ENCODE measurements at places on chromosomes 16 and 17. TPM values are rescaled to one million over a fixed set of nuclear protein-coding genes. Genes with fewer than 3 reads are reported as not detected.

GRCh38 chr16:17171250-17172143 is 299.3 kb downstream of the XYLT1 start:
- no peaks in the 10 kb centered on the region for H3K27me3 ChIP-seq
- H3K27ac ChIP-seq: no peak overlapping the region
- peaks cover 38% of the 10 kb centered on the region for H3K36me3 ChIP-seq

DNA sequence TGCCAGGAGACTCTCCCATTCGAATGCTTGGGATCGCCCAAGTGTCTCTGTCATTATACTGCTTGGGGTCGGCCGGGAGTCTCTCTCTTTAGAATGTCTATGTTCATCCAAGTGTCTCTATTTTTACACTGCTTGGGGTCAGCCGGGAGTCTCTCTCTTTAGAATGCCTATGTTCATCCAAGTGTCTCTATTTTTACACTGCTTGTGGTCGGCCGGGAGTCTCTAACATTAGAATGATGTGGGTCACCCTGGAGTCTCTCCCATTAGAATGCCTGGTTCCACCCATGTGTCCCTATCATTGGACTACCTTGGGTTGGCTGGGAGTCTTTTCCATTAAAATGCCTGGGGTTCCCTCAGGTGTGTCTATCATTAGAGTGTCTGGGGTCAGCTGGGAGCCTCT is 2230.4 kb downstream of the TP53TG3F start:
- no peaks in the 10 kb centered on the region for H3K4me1 ChIP-seq
- no peaks in the 10 kb centered on the region for H3K27me3 ChIP-seq
- DNase-seq: no peak

DNA sequence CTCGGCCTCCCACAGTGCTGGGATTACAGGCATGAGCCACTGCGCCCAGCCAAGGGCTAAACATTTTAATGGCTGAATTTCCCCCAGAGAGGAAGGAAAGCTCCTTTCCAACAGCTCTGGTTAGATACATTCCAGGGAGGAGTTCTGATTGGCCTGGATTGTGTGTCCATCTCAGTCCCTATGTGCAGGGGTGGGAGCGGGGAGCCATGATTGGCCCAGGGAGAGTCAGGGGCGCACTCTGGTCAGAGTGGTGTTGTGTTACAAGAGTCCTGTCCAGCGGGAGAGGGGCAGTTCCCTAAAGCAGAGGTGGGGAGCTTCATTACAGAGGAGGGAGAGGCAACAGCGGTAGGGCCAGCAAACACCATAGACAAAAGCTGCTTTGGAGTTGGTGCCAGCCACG is 75.0 kb downstream of the RAP1GAP2 start:
- H3K27ac ChIP-seq: no peak overlapping the region
- DNase-seq: no peak

DNA sequence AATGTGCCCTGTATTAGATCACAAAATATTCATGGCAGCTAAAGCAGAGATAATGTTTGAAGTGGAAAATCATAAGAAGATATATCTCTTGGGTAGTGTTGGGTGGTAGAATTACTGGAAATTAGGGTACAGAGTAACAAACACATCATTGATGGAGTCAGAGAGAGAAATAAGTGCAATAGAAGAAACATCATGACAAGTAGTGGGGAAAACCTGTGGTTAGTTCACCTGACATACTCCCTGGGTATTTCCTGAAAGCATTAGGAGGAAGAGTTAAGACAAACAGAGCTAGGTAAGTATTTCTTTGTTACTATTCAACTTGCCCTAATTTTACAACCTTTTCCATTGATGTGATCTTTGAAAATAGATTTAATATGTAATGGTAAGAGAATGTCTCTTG is 691.9 kb upstream of the SOX9 start:
- no peak for DNase-seq
- no peaks in the 10 kb centered on the region for H3K4me1 ChIP-seq
- no peaks in the 10 kb centered on the region for H3K27me3 ChIP-seq
- no peaks in the 10 kb centered on the region for H3K36me3 ChIP-seq

DNA sequence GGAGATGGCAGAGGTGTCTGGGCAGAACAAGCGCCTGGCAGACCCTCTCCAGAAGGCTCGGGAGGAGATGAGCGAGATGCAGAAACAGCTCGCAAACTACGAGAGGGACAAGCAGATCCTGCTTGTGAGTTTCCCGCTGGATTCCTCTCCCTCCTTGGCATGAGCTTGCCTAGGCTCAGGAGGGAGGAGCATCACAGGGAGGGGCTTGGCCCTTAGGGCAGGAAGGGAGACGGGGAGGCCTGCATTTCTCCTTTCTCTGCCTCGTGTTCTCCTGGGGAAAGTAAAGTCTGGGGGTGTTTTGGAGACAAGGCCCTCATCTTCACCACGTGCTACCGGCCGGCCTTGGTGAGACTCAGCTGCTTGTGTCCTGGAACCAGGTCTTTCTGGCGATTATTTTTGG is 18.0 kb upstream of the DBNDD1 start:
- no peaks in the 10 kb centered on the region for H3K36me3 ChIP-seq
- no peak overlapping the region for H3K27ac ChIP-seq
- H3K27me3 ChIP-seq: no peaks in the 10 kb centered on the region
- no peaks in the 10 kb centered on the region for H3K4me1 ChIP-seq

DNA sequence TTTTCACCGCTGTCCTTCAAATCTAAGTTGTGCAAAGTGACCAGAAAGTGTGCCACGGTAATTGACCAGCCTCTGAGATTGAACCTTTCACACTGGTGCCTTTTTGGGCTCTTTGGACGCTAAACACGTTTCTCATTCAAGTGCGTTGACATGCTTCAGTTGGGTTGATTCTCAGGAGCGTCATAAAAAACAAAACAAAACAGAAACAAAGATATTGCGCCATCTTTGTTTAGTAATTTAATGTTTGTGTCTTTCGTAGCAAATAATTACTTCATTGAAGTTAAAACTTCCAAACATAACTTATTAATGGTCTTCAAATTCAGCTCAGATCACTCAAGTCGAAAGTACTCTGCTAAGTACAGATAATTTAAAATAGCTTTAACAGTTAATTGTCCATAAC is 80.2 kb downstream of the OR1D5 start:
- no peak for DNase-seq
- no peaks in the 10 kb centered on the region for H3K4me1 ChIP-seq
- H3K36me3 ChIP-seq: peaks cover 3% of the 10 kb centered on the region

DNA sequence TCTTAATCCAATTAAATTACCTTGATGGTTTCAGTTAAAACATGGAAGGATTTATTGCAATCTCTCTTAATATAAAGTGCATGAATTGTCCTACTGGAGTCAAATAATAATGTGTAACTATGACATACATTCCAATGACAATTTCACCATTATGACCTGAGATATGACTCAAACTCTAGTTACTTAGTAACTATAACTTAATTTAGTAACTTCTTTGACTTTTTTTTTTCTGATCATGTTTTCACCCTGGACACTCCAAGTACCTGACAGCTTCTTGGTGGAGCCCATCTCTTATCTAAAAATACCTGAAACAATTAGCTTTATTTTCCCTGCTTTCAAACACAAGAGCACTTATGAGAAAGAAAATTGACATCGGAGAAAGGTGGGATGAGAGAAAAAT is 123.7 kb downstream of the STX8 start:
- H3K4me1 ChIP-seq: no peaks in the 10 kb centered on the region
- H3K36me3 ChIP-seq: no peaks in the 10 kb centered on the region
- H3K4me3 ChIP-seq: no peak overlapping the region
- no peaks in the 10 kb centered on the region for H3K27me3 ChIP-seq
- DNase-seq: no peak

DNA sequence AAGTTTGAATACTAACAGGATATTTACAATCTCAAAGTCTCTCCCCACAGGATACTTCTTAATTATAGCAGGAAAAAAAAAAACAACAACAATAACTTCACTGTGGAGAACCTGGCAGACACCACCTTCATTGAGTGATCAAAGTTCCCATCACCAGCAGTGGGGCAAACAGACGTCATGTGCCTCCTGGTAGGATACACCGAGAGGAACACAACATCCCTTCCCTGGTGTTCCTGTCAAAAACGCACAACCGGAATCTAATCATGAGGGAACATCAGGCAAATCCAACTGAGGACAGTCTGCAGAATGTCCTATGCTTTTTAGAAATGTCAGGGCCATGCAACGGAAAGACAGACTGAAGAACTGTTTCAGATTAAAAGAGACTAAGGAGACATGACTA is 80.0 kb downstream of the ZFHX3 start:
- no peaks in the 10 kb centered on the region for H3K4me1 ChIP-seq
- no peak overlapping the region for H3K4me3 ChIP-seq
- H3K27me3 ChIP-seq: no peaks in the 10 kb centered on the region
- no peak overlapping the region for H3K27ac ChIP-seq
- DNase-seq: no peak

- peak overlapping the region; percentile 88 for H3K27ac ChIP-seq
- no peaks in the 10 kb centered on the region for H3K27me3 ChIP-seq
These were observed 907 bp downstream of the TRAPPC2L start for GRCh38 chr16:88857728-88858339.

- peaks cover 20% of the 10 kb centered on the region for H3K4me1 ChIP-seq
- H3K27ac ChIP-seq: no peak overlapping the region
- no peak for DNase-seq
These were observed 2.1 kb downstream of the CMTM1 start for GRCh38 chr16:66568355-66568754.

GRCh38 chr17:38797158-38797490 is 2.2 kb downstream of the PIP4K2B start:
- H3K4me3 ChIP-seq: peak overlapping the region; percentile 27
- no peaks in the 10 kb centered on the region for H3K27me3 ChIP-seq
- no peak overlapping the region for H3K27ac ChIP-seq
- H3K4me1 ChIP-seq: peaks cover 34% of the 10 kb centered on the region
- no peak for DNase-seq

DNA sequence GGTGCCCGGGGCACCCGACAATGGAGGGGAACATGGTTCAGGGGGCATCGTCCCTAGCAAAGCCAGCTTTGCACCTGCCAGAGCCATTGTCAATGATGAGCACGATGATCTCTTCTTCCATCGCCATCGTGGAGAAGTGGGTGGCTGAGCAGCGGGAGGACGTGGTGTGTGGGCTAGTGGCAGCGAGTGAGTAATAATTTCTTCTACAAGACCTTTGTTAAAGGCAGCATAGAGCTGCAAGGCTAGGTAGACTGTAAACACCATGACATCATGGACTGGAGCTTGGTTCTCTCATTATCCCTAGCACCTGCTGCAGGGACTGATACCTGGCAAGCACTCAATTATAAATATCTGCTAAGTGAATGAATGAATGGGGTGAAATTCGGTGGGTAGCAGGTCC is 6.7 kb upstream of the HEATR3 start:
- peaks cover 2% of the 10 kb centered on the region for H3K4me1 ChIP-seq
- DNase-seq: no peak
- no peaks in the 10 kb centered on the region for H3K27me3 ChIP-seq
- H3K27ac ChIP-seq: no peak overlapping the region
- H3K36me3 ChIP-seq: no peaks in the 10 kb centered on the region

GRCh38 chr16:27973678-27974077 is 89.8 kb downstream of the GSG1L start:
- no peaks in the 10 kb centered on the region for H3K4me1 ChIP-seq
- no peak overlapping the region for H3K27ac ChIP-seq
- no peaks in the 10 kb centered on the region for H3K36me3 ChIP-seq
- DNase-seq: no peak

- H3K27me3 ChIP-seq: no peaks in the 10 kb centered on the region
- DNase-seq: no peak
- no peak overlapping the region for H3K4me3 ChIP-seq
- H3K4me1 ChIP-seq: no peaks in the 10 kb centered on the region
These were observed 126.2 kb upstream of the RPL38 start for GRCh38 chr17:74077231-74077630.

DNA sequence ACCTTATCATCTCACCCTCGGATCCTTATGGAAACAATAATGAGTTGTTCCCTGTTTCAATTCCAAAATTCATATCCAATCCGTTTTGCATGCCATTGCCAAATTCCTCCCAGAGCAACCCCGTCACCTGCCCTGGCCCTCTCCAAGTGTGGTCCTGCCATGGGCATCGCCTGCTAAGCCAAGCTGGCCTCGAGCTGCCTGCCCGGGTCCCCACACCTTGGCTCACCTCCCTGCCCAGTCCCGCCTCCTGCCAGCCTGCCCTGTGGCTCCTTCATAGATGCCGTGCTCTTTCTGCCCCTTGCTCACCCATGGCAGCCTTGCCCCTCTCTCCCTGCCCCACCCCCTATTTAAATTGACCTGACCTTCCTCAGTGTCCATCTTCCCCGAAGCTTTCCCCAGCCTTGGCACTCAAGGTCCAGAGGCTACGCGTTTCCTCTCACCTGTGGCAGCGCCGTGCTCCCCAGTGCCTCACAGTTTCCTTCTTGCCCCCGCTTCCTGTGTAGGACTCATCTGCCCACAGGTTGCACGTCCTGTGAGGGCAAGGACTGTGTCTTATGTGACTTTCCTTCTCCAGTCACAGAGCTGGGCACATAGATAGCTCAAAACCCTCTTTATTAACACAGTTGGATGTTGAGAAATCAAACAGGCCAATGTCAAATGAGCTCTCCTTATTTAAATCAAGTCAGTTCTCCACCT is 12.7 kb downstream of the MAPT start:
- H3K36me3 ChIP-seq: peaks cover under 1% of the 10 kb centered on the region
- peaks cover 10% of the 10 kb centered on the region for H3K27me3 ChIP-seq
- no peak for DNase-seq

GRCh38 chr16:74477226-74477625 is 55.9 kb upstream of the CLEC18B start:
- H3K4me3 ChIP-seq: no peak overlapping the region
- H3K27ac ChIP-seq: no peak overlapping the region
- no peaks in the 10 kb centered on the region for H3K27me3 ChIP-seq
- H3K4me1 ChIP-seq: peaks cover 2% of the 10 kb centered on the region

- peaks cover 60% of the 10 kb centered on the region for H3K36me3 ChIP-seq
- H3K4me3 ChIP-seq: no peak overlapping the region
- H3K27me3 ChIP-seq: no peaks in the 10 kb centered on the region
- no peak for DNase-seq
These were observed 27.0 kb downstream of the SLC7A5 start for GRCh38 chr16:87842209-87842869.

DNA sequence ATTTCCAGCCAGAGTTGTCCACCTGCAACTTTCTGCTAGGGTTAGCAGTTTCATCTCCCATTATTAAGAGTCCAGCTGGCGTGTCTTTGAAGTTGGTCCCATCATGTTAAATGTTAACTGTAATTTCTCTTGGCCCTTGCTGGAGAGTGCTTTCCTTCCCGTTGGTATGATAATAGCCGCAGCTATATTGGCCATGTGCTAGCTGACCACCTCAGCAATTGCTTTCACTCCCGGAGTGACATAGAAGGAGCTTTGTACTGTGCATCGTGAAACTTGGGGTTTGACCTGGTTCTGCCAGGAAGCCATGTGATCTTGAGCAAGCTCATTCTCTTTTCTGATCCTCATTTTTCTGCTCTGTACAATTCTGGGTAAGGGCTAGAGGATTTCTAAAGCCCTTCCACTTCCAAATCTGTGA is 81.0 kb upstream of the TBX2 start:
- H3K27me3 ChIP-seq: no peaks in the 10 kb centered on the region
- DNase-seq: no peak
- H3K4me3 ChIP-seq: no peak overlapping the region
- no peaks in the 10 kb centered on the region for H3K36me3 ChIP-seq
- H3K27ac ChIP-seq: no peak overlapping the region
- no peaks in the 10 kb centered on the region for H3K4me1 ChIP-seq

Gene DHRS7C
- total RNA-seq: not detected

Gene RGS9
- total RNA-seq: 16.3 TPM

Gene KPNA2
- total RNA-seq: 247 TPM

Gene RAB11FIP4
- 20.8 TPM for total RNA-seq

Gene GNAO1
- total RNA-seq: 0.57 TPM

Gene ANKRD40CL
- total RNA-seq: not detected

Gene RNF43
- total RNA-seq: 20.5 TPM

Gene TSPOAP1
- total RNA-seq: 21.9 TPM

Gene KRT12
- total RNA-seq: not detected

Gene BCL7C
- 27.1 TPM for total RNA-seq

Gene SOX8
- total RNA-seq: 0.78 TPM

Gene TNFSF13
- 3.5 TPM for total RNA-seq

Gene GINS3
- total RNA-seq: 22.2 TPM

Gene UNC119
- total RNA-seq: 63.9 TPM
